ENCODE measurements at places on chromosomes 5 and 9.

GRCh38 chr9:130988400-130988747 lies 20.6 kb upstream of the LAMC3 start:
- no peak for DNase-seq

GRCh38 chr9:22105005-22105722 lies 96.1 kb upstream of the CDKN2B start:
- no peak for DNase-seq

DNA sequence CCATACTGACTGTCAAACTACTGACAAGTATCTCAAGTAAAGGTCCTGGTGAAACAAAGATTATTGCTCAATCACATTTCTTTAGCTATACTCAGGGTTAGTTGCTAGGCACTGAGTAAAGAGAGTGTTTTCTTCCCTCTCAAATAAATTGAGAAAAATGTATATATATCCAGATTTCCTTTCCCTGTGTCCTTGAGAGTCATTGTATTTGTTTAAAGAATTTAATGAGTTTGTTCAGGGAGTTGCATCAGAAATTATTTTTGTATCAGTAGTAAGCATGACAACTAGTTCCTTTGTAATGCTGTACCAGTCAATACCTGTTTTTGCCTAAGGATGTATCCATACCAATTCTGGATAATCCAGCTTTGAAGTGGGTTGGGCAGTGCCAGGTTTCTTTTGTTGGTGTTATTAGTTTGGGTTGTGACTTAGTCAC lies 3.2 kb upstream of the ANKHD1 start:
- DNase-seq, result no peak

GRCh38 chr9:107243742-107244141 lies 39.3 kb upstream of the RAD23B start:
- DNase-seq, result no peak

- no peak for DNase-seq
Measured at GRCh38 chr5:158832731-158833130, 267.0 kb downstream of the EBF1 start.

- DNase-seq, result no peak
Measured at GRCh38 chr9:9631284-9631683, 981.5 kb downstream of the PTPRD start.

DNA sequence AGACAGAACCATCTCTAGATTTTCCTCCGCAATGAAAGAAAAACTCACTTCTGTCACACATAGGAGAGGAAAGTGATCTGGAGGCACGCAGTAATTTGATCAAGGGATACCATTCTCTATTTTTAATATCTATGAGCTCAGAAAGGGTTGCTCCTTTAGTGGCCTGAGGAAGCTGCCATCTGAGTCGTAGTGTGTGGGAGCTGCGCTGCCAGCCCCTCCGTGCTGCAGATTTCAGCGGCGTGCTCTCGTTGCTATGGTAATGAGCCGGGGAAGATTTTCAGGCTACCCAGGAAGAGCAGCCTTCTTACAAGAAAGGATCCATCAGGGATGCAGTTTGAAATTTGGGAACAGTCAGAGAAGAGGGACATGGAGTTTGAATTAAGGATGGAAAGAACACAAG lies 17.1 kb upstream of the GOLM1 start:
- no peak for DNase-seq

DNA sequence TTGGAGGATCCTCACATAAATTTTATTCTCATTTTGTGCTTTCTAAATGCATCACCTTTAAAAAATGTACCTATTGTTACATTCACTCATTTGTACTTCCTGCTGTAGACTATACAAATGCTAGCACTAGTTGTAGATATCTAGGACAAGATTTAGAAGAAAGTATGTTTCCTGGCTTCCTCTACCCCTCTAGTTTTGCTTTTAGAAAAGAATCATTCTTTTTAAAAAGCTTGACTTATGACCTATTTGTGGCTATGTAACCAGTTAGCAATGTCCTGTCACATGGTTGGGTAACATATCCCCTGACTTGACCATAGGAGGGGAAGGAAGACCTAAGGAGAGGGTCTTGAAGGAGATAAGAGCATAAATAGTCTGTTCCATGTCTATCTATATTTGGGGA lies 13.3 kb downstream of the CAMK4 start:
- DNase-seq, result no peak

GRCh38 chr9:109062543-109062942 lies 49.2 kb upstream of the CTNNAL1 start:
- no peak for DNase-seq

DNA sequence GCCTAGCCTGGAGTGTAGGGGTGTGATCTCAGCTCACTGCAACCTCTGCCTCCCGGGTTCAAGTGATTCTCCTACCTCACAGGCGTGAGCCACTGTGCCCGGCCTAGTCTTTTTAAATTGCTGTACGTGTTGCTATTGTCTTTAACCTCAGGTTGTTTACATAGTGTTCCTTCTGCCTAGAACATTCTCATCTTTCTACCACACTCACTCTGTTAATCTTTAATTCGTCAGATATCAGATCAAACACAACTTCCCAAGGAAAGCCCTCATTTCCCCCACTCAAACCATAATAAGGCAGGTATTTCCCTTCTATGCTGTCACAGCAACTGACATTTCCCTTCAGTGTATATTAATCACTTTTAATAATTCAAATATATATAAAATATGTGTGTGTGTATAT lies 1310.0 kb upstream of the C9orf72 start:
- DNase-seq, result no peak

DNA sequence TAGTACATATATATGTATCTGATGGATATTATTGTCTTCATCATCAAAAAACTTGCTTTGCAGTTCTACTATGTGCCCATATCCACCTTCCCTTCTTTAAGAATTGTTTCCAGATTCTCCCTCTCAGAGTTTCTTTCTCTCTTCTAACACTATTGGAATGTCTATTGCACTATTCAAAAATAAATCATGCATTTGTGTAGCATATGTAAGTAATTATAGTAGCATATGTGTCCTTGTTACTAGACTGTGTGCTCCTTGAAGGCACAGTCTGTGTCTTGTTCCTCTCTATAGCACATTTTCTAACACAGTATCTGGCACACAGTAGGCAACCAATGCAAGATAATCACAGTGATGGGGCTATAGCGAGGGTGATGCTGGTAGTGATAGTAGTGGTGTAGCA lies 43.4 kb upstream of the TRIM32 start:
- DNase-seq, result no peak

GRCh38 chr9:37936376-37936775 lies 32.4 kb upstream of the SLC25A51 start:
- DNase-seq, result no peak

GRCh38 chr5:113161806-113162205 lies 185.2 kb downstream of the DCP2 start:
- no peak for DNase-seq

- no peak for DNase-seq
Measured at GRCh38 chr5:100469767-100470166, 65.4 kb upstream of the FAM174A start.

DNA sequence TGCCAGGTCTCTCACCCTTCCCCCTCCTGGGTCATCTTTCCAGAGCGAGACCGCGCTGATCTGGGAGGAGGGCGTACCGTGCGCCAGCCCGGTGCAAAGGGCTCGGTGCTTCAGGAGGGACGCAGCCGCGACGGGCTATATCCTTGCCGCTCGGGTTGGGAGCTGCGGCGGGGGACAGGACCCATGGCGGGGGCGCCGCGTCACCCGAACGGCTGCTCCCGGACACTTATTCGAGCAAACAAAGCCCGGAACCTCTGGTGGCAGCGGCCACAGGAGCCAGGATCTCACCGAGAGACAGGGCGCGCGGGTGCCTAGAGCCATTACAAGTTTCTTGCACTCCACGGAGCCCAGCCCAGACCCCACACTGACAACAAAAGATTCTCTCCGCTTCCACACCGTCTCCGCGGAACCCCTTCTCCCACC lies 1.3 kb downstream of the SEMA6A start:
- DNase-seq, result peak; percentile 11

- DNase-seq, result no peak
Measured at GRCh38 chr5:137264041-137264440, 235.1 kb downstream of the SPOCK1 start.

All from hepatic stellate cell (primary cell).